ENCODE measurements at places on chromosomes 12 and 14.

DNA sequence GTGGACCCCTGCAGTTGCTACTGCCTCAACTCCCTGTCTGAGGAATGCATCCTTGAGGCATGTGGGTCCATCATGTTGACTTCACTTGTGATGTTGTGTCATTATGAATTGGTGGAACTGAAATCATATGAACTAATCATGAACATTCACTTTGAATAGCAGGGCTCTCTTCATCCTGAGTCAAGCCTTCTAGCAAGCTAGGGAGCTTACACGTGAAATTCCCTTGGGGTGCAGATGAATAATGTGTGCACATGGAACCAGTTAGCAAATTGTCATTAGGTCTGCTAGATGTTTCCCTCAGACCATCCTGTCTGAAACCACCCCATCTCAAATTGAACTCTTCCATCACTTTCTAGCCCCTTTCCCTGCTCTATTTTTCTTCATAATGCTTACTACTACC, 3.6 kb downstream of the COQ6 start:
- DNase-seq: no peak

DNA sequence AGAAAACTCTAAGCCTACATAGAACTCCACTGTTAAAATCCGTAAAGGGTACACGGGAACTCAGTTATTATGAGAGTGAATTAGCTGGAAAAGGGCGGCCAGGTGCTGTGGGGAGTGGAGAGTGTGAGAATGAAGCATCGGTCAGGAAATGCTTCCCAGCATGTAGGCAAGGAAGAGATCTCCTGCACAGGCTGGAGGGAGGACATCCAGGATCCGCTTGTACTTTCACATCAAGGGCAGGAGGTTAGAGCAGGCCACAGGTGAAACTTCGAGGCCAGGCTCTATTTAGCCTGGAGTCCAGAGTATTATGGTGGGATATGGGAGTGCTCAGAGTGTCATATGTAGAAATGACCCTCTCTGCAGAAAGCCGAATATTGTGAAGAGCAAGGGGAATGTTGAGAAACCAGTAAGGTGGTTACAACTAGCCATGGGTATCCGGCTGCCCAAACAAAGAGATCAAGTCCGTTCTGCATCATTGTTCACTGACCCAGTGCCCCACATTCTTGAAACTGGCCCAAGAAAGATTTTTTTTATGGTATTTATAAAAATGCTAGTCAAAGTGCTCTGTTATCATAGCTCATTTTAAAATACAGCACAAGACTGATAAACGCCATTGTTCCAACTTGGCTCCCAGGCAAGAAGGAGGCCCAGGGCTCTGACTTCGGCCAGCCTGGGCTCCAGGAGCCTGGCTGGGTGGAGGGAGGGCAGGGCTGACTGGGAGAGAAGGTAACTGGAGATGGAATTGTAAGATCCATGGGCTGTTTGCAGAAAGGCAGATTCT, 79.4 kb upstream of the HIF1A start:
- peak; percentile 51 for DNase-seq

GRCh38 chr12:72272731-72273498, 745 bp downstream of the TRHDE start:
- DNase-seq: no peak

DNA sequence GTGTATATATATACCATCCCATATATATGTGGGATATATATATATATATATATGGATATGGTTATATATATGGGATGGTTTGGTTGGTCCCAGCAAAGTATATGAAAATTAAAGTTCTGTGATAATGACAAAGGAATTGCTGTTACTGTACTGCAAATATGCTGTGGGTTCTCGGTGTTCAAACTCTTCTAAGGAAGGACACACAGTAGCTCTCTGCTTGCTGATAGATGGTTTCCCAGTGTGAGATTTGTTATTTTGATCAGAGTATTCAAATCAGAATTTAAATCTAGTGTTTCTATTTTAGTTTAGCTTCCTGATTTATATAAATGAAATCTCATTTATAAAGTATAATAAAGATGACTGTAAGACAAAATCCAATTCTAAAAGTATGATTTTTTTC, 19.7 kb downstream of the SLC35E3 start:
- DNase-seq: no peak

- DNase-seq: no peak
Measured at GRCh38 chr14:50783563-50783962, 47.4 kb downstream of the NIN start.

- DNase-seq: no peak
Measured at GRCh38 chr14:31990183-31990857, 86.8 kb upstream of the ARHGAP5 start.

GRCh38 chr14:51884086-51884927, 23.9 kb downstream of the GNG2 start:
- no peak for DNase-seq

DNA sequence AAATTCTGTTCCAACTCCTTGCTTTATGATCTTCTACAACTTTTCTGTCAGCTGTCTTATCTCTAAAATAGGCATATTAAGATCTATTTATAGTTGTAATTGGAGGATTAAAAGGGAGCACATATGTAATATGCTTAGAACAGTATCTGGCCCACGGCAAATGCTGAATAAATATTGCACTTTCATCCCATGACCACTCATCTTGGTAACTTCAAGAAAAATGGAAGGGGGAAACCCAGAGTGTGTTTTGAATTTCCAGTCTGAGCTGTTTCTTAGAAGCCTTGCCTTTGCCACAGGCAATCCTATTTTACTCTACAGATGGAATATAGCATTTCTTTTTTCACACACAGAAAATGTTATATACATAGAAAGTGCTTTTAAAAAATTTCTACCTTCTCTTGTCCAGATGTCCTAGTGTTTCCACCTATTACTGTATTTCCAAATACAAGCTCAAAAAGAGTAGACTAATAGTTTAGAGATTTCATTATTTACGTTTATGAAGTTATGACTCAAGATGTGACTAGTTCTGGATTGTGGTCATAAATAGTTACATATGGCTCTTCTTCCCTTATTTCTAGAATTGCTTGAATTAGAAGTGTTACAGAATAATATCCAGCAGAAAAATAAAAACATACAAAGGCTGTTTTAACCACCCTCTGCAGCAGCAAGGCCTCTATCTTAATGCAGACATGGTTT, 6.2 kb upstream of the STXBP6 start:
- no peak for DNase-seq

DNA sequence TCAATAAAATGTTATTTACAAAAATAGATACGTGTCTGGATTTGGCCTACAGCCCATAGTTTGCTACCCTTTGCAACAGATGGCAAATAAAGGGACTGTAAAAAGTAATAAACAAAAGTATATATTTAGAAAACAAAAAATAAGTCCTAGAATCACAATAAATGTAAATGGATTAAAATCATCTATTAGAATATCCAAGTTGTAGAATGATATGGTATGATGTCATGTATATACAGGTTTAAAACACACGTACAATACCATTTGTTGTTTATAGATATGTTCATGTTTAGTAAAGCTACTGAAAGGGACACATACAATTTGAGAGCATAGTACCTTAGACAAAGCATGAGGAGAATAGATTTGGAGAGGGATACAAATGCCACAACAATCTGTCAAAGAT, 219.5 kb downstream of the BCL11B start:
- no peak for DNase-seq

DNA sequence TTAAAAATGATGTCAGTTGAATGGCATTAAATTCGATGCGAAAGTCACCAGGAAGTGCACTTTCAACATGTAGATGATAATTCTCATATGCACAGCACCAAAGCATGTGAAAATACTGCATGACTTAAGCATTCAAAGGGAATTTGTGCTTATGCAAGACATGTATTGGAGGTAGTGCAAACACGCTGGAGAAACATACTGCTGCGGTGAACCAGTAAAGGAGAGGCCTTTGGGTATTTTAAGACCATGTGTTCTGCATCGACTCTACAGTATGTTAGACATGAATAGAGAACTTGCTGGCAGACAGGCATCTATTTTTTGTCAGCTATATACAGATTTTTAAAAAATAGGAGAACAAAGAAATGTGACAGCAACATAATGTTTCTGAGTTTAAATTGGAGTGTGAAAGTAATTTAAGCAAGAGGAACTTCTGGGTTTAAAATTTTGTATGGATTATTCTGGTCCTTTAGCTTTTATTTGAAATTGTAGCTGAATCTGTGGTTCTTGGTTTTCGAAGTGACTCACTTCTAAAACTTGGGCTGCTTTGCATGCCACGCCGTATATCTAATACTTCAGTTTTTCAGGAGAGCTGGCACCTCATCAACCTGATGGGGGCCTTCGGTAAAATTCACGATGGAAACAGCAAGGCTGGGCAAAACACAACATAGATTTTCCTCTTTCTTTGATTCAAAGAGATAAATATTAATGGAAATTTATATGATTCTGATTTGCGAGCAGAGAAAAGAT, 408.7 kb downstream of the APAF1 start:
- no peak for DNase-seq

- no peak for DNase-seq
Measured at GRCh38 chr12:125330645-125331341, 265.6 kb downstream of the AACS start.

DNA sequence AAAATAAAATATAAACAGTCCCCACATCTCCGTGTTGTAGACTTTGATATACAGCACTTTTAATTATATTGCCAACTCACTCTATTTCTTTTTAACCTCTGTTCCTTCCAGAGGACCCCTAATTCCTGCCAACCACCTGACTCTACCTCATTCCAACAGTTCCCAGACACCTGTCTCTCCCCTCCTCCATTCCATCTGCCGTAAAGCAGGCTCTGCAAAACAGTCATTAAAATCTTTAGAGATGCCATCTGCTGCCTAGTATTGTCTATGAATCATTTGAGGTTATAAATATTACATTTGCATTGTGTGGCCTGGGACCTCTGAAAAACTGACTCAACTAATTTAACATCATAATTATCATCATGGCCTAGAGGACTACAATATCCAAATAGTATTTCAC, 148.8 kb upstream of the DCN start:
- no peak for DNase-seq

GRCh38 chr14:101116065-101116464, 212.5 kb upstream of the RTL1 start:
- DNase-seq: no peak

DNA sequence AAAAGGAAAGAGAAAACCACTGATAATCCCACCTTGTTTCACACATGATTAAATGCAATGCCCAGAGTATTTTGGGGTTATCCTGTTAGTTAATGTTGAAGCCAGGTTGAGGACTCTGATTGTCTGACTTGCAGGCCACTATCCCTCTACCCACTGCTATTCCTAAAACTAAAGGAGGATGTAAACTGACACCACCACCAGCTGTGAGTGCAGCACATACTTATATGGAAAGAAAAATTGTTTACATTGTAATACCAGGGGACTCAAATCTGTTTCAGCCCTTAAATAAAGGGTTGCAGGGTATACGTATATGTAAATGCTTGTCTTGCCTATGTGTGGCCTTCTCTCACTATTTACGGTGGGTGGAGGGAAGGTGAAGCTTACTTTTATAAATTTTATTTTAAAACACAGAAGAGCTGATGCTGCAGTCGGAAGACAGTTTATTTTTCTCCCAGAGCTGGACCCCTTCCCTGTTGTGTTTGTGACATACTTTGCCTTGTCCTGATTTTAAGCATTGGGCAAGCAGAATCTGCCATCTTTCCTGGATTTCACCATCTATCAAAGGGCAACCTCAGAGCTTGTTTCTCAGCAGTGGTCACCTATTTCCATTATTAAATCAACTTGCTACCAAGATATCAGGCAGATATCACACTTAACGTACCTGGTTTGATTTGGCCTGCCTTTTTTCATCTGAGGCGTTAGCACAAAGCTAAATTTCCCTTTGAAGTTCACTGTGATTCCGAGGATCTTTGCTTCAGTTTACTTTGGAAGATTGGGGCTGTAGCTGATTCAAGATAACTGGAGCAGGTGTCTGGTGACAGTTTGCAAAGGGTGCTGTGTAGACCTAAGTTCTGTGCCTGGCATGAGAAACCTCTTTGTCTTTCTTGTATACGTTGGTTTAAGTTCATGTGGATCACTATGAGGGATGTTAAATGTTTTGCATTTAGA, 25.2 kb downstream of the DAAM1 start:
- no peak for DNase-seq

- no peak for DNase-seq
Measured at GRCh38 chr14:100914597-100915021, 11.1 kb upstream of the RTL1 start.

- DNase-seq: no peak
Measured at GRCh38 chr12:54018468-54018984, 9.7 kb upstream of the HOXC6 start.

GRCh38 chr14:58898655-58899316, 261.0 kb downstream of the DACT1 start:
- peak; percentile 76 for DNase-seq

DNA sequence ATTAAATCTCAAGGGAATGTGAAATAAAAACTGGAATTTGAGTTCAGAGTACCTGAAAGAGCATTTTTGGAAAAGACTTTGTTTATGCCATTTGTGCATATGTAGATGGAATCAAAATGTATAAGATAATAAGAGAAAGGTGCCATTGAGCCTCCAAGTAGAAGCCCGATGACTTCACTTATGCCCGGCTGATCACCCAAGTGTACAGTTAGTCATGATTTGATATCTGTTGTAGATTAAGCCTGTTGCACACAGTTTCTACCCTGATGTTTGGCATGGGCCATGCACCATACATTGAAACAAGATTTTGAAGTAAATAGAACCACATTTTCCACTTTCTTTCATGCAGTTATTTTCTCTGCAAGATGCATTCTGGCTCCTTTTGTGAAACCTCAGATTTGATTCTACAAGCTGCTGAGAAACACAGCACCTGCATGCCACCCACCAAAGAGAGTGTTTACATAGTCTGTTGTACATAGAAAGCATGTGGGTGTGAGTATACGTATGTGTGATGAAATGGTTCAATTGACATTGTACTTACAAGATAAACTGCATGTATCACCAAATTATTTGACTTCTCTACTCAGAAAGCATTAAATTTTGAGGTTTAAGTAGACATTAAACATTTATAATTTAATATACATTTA, 772.5 kb downstream of the DIO2 start:
- no peak for DNase-seq

DNA sequence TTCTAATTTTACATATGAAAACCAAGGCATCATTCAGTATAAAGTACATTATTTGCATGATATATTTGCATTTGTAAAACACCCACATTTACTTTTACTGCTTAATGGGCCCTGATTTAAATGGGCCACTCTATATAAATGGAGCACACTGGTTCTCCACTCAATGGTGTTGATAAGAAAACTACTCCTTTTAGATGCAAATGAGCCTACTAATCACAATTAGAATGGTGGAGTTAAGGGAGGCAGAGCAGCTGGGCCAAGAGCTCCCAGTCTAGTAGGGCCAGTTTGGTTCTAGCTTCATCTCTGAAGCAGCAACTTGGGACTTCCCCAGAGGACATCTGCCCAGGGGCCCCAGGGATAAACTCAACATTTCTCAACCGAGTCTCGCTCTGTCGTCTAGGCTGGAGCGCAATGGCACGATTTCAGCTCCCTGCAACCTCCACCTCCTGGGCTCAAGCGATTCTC, 120.7 kb downstream of the FOXN3 start:
- no peak for DNase-seq

- DNase-seq: no peak
Measured at GRCh38 chr12:81811061-81811777, 52.1 kb upstream of the PPFIA2 start.

Data from kidney epithelial cell (primary cell).